ENCODE measurements at places on chromosomes 11 and 22.

GRCh38 chr11:83000381-83000780 is 71.3 kb downstream of the RAB30 start:
- DNase-seq: no peak

GRCh38 chr11:126317756-126318573 is 14.1 kb downstream of the DCPS start:
- DNase-seq: peak; percentile 64

DNA sequence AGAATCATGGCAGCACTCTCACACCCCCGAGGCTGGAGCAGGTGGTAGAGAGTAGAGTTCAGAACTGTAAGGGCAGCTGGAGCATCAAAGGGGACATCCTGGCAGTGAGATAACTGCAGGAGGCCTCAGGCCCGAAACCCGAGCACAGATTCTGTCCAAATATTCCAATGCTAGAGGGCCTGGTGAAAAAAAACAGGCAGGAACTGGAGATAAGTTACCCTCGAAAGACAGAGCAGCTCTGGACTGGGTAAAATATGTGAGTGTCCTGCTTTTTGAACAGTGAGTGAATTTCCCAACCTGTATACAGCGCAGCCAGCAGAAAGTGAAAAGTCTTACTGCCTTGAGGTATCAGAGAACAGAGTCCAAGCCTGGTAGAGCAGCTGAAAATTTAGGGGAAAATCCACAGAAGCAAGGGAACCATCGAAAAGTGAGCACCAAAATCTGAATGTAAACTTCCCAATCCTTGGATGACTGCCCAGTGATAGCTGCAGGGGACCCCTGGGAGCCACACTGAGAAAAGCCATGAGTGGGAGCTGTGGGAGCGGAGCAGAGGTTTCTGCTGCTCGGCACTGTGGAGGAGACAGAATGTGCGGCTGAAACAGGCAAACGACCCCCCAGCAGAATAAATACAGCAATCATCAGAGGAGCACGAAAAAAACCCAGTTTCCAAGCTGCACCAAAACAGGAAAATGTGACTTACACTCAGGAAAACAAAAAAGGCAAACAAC is 50.6 kb downstream of the WNT11 start:
- no peak for DNase-seq

DNA sequence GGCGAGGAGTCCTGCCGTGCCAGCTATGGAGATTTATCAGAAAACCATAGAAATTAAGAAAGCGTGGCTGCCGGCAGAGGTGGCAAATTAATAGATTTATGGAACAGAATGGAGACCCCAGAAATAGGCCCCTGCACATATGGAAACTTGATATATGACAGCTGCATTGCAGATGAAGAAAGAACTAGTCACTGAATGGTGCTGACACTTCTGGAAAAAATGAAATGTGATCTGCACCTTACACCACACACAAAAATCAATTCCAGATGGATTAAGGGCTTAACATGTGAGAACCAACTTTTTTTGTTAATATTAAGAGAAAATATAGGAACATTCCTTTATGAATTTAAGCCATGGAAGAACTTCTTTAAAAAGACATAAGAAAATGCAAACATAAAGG is 40.3 kb upstream of the TSKU start:
- DNase-seq: no peak

- DNase-seq: no peak
Measured at GRCh38 chr11:28539239-28540030, 431.2 kb downstream of the METTL15 start.

DNA sequence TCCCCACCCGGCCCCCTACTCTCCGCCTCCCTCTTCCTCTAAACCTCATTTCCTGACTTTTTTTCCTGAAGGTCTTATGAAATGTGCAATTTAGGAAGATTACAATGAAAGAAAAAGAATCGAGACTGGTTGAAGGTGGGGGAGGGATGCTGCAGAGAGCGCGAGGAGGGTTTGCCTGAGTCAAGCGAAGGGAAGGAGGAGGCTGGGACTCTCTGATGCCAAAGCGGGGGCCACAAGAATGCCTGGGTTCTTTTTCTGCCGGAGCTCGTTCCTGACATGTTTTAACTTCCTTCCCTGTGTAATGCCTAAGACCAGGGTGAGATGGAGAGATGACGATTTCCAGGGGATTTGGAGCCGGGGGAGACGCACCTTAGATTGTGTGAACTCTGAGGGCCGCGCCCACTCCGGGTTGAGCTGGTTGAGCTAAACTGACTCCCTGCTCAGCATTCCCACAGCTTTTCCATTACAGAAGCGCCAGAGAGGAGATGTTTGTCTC is 270.5 kb upstream of the SORL1-AS1 start:
- peak; percentile 60 for DNase-seq

GRCh38 chr22:49833340-49834007 is 5.8 kb upstream of the BRD1 start:
- no peak for DNase-seq

DNA sequence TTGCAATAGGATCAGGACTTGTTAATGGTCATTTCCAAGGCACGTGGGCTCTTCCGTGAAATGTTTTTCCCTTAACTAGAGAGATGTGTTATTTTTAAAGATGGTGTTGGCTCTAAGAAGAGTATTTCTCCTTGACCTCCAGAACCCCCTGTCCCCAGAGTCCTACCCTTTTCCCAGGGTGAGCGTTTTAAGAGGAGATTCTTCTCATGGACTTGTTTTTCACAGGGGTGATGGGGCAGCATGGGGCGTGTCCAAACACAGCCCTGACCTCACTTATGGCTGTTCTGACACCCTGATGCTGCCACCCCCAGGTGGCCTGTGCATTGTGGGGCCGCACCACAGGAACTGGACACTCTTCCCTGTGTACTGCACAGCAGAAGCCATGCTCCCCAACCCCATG is 335.7 kb downstream of the TBC1D22A start:
- no peak for DNase-seq

DNA sequence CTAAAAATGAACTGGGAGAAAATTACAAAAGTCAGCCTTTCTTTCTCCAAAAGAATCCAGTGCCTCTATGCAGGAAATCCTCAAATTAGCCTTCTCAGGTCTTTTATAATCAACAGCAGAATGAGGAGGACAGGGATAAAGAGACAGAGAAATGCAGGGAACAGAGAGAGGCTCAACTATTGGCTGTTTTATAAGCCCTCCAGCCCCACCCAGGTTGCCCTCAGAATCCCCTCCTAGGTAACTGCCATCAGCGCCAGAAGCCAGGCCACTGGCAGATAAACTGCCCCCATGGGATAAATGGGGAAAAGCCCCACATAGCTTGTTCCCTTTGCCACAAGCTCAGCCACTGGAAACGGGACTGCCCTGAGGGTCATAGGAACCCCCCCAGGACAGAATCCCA is 10.9 kb upstream of the HMOX1 start:
- DNase-seq: no peak

GRCh38 chr22:30132290-30132996 is 52.2 kb downstream of the HORMAD2 start:
- no peak for DNase-seq

- DNase-seq: peak; percentile 3
Measured at GRCh38 chr22:50199829-50200460, 866 bp upstream of the SELENOO start.

DNA sequence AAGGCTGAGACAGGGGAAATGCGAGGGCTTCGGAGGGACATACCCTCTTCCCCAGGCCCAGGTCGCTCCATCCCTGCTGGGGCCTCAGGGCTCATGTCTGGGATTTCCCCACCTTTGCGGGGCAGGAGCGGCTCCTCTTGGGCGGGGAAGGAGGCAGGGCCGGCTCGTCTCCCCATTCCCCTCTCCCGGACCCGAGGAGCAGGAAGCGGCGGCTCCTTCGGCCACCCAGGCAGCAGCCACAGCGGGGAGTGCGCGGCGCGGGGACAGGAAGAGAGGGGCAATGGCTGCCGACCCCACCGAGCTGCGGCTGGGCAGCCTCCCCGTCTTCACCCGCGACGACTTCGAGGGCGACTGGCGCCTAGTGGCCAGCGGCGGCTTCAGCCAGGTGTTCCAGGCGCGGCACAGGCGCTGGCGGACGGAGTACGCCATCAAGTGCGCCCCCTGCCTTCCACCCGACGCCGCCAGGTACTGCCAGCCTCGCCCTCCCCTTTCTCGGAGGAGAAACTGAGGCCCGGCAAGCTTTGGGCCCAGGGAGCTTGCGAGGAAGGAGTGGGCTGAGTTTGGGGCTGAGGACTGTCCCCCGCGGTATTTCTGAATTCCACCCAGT is at the start of gene ANKK1:
TSS of gene ANKK1 (plus strand) at position 175 of the 607 bp plus-strand sequence. CDS start at position 281, 106 bp downstream.
- DNase-seq: no peak

- no peak for DNase-seq
Measured at GRCh38 chr11:123588117-123588863, 66.1 kb downstream of the SCN3B start.

- no peak for DNase-seq
Measured at GRCh38 chr11:29780756-29781155, 236.1 kb downstream of the KCNA4 start.

- no peak for DNase-seq
Measured at GRCh38 chr22:19086896-19087295, 35.3 kb downstream of the DGCR2 start.

DNA sequence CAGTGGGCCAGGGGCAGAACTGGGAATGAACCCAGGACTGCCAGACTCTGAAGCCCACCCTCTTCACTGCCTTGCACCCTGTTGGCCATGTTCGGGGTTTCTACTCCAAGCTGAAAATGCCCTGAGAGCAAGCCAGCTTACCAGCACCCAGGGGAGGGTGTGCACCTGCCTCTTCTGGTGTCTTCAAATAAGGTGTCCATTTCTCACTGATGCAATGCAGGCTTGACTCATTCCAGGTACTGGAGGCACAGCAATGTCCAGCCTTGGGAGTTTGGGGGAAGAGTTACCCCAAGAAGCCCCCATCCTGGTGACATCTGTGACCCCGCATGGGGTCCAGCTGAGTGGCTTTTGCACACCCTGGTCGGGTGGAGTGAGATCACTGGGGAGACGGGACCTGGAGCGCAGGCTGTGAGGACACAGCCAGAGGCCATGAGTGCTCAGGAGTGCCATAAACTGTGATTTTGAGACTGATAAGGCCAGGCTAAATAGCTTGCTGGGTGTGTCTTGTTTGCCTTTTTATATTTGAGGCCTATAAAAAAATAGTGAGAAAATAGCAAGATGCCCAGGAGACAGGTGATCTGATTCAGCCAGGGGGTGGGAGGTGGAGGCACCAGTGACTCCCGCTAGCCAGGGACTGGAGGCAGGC is 4.6 kb upstream of the CERK start:
- DNase-seq: no peak

DNA sequence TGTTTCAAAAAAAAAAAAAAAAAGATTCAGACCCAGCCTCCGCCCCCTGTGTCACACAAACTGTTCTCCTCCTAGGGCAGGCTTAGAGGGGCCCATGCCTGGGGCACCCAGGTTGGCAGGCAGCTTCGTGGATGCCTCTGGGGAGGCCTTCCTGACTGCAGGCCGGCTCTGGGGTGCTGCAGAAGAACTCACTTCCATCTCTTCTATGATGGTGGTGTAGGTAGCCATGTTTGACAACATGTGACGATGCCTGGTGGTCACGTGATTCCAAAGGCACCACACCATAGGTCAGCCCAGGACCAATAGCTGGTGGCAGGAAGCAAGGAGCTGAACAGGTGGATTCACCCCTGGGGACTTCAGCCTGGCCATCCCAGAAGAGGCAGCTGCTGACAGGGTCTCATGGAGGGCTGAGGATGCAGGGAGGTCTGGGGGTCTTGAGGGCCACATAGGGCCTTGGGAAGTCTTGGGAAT is 24.1 kb upstream of the CELSR1 start:
- no peak for DNase-seq

DNA sequence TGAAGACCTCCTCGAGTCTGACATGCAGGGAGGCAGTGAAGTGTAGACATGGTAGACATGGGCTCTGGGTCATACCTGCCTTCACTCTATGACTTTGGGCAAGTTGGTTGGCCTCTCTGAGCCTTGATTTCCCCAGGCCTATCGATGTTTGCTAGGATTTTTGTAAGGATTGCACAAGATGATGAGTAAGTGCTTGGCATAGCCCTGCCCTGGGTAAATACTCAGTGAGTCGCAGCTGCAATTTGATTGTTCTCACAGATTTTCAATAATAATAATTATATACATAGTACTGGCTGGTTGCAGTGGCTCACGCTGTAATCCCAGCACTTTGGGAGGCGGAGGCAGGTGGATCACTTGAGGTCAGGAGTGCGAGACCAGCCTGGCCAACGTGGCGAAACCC is 18.1 kb downstream of the MCM5 start:
- DNase-seq: no peak

DNA sequence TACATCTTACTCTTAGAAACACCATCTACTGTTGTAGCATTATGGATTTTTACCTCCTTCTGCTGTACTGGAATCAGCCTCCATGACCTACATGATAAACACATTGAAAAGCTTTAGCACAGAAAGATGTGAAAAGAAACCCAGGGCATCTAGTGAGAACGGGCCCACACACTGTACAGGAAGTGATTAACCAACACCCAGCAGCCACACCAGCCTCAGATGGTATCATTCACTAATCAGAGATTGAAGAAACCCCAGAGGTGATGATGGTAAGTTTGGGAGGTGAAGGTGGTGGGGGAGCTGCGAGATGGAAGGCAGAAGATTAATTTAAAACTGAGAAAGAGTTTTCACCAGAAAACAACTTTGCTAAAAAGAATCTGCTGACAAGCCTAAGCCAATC is 46.1 kb downstream of the RASSF10 start:
- DNase-seq: no peak

- DNase-seq: no peak
Measured at GRCh38 chr11:24781288-24781687, 284.4 kb downstream of the LUZP2 start.

DNA sequence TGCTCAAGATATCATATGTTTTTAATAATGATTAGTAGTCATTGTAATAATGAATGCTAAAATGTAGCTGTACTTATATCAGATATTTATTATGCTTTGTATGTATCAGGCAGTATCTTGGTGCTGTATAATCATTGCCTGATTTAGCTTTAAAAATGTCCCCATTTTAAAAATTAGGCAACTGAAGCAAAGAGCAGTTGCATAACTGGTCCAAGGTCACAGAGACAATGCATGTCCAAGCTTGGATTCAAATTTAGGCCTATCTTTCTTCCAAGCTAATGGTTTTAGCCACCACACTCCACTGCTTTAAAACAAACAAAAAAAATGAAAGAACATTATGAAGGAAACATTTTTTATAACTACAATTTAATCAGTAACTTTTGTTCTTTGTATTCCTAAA is 725.8 kb upstream of the RAG2 start:
- DNase-seq: no peak

DNA sequence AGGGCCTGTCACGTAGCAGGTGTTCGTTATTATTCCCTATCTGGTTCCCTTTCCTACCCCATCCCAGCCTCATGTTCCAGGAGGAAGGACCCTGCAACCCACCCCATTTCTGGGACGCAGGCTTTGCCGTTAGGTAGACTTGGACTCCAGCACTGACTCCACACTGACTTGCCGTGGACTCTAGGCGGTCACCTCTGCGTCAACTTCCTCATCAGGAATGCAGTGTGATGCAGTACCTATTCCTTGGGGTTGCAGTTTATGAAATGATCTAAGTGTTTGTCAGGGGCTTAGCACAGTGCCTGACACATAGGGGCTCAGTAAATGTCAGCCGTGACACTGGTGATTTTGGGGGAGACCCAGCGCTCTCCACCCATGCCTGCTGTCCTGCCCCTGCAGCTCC is 16.8 kb downstream of the DGKZ start:
- DNase-seq: no peak

GRCh38 chr22:49284056-49284784 is 543.5 kb downstream of the BRD1 start:
- DNase-seq: no peak

GRCh38 chr11:106683435-106683834 is 334.8 kb downstream of the GUCY1A2 start:
- no peak for DNase-seq
